ENCODE measurements at places on chromosomes 2 and 18.
A peak's percentile ranks its signal among the peaks of the same experiment; 100 is the strongest.

GRCh38 chr18:61340148-61340547 lies 6.9 kb downstream of the CDH20 start:
- no peak for DNase-seq

GRCh38 chr18:79545736-79546171 lies 133.8 kb upstream of the CTDP1 start:
- DNase-seq = no peak

DNA sequence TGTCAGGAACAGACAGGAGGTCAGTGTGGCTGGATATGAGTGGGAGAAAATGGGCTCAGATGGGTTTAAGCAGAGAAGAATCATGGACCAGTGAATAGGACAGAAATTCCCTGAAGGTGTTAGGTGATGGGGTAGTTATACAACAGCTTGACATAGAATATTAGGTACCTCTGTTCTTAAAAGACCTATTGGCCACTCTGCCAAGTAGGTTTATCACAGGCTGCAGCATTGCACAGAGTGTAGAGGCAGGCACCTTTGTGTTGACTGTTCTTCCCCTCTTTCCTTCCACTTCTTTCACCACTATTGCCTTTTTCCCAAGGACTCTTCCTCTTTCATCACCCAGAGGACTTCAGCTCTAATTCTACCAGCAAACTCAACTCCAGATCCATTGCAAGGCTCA lies 274.4 kb downstream of the CDCA7 start:
- DNase-seq = no peak

- DNase-seq = no peak
These were observed 7.9 kb upstream of the NDUFV2 start for GRCh38 chr18:9094307-9095226.

DNA sequence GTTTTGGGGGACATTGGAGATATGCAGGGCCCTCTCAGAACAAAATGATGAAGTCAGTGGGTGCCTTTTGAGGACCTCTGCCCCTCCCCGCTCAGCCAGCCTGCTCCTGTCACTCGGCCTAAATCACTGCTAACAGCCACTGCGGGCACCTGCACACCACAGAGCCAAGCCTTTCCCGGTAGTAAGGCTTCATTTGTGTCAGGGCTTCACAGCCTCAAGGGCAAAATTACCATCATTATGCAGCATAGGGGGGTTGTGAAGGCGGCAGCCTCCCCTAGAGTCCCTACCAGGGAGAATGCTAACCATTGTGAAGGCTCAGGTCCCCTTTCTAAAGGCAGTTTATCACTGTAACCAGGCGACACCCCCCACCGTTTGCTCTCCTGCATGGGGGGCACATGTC lies 519.8 kb upstream of the MYT1L start:
- DNase-seq = no peak

- no peak for DNase-seq
These were observed 57.1 kb upstream of the TWIST2 start for GRCh38 chr2:238790833-238791230.

DNA sequence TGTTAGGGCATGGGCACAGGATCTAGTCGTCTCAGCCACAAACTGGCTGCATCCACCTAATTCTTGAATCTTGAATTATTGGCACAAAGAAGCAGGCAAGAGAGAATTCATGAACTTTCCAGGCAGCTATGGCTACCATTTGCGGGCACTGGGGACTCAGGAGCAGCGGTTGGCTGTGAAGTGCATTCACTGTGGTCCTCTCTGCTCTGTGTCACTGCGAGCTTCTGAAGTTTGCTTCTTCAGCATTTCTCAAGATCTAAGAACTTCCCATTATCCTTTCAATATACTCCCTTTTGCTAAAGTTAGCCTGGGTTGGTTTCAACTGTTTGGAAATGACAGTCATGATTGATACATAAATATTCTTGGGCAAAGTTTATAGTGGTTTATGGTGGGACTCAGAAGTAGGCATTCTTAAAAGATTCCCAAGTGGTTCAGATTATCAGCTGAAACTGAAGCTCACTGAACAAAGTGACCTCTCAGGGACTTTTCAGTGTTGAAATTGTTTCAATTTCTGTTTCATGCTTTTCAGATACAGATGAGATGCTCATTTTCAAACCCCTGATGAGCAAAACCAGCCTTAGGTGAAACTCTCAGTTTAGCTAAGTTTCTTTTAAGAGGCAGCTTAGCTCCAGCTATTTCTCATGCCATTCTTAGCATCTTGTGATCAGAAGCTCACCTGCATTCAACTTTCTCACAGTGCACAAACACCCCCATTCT lies 1258.3 kb upstream of the GYPC start:
- no peak for DNase-seq

DNA sequence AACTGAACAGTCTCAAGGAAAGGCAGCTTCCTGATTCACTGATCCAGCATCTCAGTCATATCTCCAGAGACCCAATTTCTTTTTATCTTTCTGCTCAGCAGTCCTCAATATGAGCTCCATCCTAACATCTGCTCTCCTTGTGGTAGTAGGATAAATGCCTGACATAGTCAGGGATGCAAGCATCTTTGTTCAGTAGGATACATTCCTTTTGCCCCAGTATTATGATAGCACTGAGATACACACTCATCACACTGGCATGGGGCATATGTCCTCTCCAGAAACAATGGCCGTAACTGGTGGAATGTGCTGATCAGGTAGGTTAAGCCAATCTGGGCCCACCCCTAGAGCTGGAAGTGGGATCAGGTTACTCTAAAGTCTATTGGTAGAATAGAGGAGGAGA lies 207.2 kb downstream of the ETAA1 start:
- DNase-seq = no peak

- no peak for DNase-seq
These were observed 4.1 kb downstream of the SRSF7 start for GRCh38 chr2:38747007-38747424.

DNA sequence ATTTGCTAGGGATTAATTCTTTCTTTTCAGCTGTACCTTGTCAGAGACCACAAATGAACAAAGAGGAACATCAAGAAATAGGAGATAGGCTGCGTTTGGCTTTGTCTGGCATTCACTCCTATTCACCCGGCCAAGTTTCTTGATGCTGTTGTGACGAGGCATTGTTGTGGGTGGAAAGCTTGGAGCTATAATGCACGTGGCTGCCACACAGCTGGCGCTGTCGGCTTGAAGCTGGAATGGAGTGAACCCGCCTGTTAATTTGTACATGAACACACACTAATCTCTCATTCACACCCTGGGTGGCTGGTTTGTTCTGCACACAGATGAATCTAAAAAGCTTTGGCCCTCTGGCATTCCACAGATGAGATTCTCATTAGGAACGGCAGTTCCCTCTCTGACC lies 274.9 kb upstream of the GYPC start:
- no peak for DNase-seq

DNA sequence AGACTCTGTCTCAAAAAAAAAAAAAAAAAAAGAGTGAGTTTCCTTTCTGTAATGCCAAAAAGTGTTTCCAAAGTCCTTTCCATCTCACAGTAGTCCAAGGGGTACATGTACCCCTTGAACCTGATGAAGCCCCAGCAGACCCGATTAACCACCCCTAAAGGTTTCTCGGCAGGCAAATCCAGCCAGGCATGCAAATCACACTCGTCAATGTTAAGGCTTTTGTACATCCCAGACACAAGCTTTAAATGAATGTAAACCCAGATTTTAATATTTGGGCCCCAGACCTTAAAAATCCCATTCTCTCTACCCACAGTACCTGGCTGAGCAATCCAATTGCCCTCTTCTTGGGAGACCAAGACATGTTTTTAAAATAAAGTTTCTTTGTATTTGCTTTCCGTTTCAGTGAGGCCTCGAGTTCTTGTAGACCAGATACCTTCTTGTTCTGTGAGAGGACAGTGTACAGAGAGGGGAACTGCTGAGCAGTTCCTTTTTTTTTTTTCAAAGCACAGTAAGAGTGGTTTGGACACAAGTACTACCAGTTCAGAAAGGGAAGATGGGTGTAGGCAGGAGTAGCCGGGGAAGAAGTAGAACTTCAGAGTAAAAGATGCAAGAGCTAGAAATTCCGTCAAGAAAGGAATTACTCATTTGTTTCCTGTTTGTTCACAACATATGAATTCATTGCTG lies at the start of gene NLRC4:
Gene NLRC4 (minus strand): TSS at position 465 of the 684 bp plus-strand sequence. CDS start 8,111 bp downstream, outside the sequence.
- DNase-seq = peak; percentile 14

- no peak for DNase-seq
These were observed 63.5 kb downstream of the DCC start for GRCh38 chr18:52403291-52404021.

GRCh38 chr18:80074697-80075096 lies 34.4 kb upstream of the ADNP2 start:
- no peak for DNase-seq

GRCh38 chr18:33720133-33720532 lies 142.1 kb downstream of the ASXL3 start:
- DNase-seq = no peak

- peak; percentile 88 for DNase-seq
These were observed 45.6 kb upstream of the ODC1 start for GRCh38 chr2:10493634-10494281.

GRCh38 chr2:45404807-45405297 lies 206.2 kb downstream of the SRBD1 start:
- DNase-seq = no peak

DNA sequence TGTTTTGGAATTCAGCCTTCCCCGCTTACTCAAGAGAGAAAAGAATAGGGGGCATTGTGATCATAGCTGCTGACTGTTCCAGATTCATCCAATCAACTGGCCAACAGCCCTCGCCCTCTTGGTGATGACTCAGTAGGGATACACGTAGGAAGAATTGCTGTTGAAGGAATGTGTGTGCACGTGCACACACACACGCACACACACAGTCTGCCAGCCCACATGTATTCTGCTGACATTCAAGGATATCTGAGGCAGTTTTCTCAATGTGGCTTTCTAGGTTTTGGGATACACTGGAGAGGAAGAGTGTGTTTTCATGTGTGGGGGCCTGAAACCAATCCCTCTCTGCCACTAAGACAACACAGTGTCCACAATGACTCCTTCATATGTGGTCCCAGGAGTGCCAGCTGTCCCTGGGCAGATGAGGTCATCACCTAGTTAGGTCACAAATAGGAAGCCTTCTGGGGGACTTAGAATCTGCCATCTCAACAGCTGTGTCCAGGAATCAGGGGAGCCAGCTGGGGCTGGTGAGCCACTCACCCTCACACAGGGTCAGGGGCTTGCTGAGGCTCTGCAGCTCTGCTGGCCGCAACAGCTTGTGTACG lies 352.6 kb downstream of the SS18 start:
- DNase-seq = no peak

DNA sequence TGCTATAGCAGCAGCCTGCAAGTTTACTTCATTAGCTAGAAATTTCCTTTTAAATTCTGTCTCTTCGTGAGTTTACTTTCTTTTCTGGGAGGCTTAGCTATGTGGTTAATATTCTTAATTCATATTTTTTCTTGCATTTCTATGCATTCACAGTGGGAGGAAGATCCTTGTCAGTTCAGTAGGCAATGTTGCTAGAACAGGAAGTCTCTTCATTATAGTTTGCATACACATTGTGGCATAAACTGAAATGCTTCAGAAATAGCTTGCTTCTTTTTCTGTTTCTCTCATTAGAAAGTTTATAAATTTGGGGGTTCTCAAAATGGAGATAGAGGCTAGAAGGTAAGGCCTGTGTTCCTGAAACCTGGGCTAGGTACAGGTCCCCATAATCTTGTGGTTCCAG lies 8.1 kb upstream of the ARHGAP15 start:
- DNase-seq = no peak

DNA sequence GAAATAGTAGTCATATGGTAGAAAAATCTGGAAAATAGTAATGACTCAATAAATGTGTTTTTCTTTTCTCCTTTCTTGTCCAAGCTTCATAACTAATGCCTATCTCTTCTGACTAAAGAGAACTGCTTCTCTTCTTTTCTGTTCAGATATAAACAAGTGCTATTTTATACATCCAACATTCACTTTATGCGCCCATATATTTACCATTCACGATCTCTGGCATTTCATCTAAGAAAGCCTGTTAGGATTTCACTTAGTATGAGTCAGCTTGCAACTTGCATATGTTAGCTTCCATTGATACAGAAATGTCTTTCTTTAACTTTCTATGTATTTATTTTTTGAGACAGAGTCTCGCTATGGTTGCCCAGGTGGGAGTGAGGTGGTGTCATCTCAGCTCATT lies 224.9 kb downstream of the VAPA start:
- DNase-seq = no peak

- no peak for DNase-seq
These were observed 109.9 kb upstream of the DTNA start for GRCh38 chr18:34600158-34600557.

- DNase-seq = no peak
These were observed 517.2 kb downstream of the SUCLG1 start for GRCh38 chr2:83941886-83942285.

GRCh38 chr18:78771496-78772359 lies 207.9 kb upstream of the SALL3 start:
- no peak for DNase-seq

DNA sequence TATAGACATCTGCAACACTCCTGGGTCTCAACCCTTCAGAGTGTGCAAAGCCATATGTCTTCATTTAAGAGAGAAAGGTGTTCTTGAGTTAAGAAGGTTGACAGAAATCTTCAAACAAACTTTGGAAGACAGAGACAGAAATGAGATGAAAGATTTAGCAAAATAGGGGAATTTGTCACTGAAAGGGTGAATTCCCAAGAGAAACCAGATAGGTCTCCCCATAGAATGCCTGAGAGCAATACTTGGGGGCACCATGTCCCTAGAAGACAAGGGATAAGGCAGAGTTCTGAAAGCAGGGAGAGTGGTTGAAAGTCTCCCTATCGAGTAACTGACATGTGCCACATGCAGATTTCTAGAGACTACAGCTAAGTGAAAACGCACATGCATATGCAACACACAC lies 50.0 kb downstream of the AP1S3 start:
- DNase-seq = no peak

DNA sequence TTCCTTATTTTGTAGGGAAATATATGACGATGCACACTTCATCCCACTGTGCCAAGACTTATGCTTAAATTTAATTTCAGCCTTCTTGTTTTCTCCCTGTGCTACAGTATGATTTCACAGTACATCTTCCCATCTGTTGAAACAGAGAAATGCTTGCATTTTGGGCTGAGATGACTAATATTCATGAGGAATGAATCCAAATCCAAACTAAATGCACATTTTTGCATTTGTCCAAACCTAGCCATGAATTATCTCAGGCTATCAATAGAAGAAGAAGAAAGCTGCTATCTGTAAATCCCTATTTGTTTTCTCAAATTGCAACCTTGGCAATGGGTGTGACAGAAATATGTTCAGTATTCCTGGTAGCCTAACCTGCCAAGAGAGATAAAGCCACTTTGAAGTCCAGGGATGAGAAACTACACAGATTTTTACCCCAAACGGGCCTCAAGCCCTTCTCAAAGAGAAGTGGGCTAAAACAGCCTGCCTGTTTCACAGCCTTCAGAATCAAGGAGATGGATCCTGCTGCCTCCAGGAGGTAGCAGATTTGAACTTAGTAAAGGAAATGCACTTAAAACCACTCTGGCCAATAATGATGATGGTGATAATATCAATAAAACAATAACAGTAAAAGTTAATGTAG lies 306.9 kb upstream of the NT5C1B start:
- DNase-seq = no peak

Data from CD4-positive, alpha-beta T cell treated with Interleukin-4 for 1 hour (primary cell).